Activated T-helper 1 cell treated with anti-CD3 and anti-CD28 coated beads, Interleukin-12 subunit alpha, Interleukin-12 subunit beta, Interleukin-2, Interleukin-4 antibody, amounts not matched to agents 30 ng/mL and 10 ng/mL and 1 ng/mL, durations not matched to agents 14 hours and 24 hours and 36 hours (primary cell): ENCODE measurements at places on chromosomes 1 and 21.

GRCh38 chr1:224745394-224745793 is 129.3 kb downstream of the CNIH3 start:
- no peak for DNase-seq

- DNase-seq: no peak
These were observed 37.2 kb downstream of the LRRC8C start for GRCh38 chr1:89670163-89670562.

- DNase-seq: no peak
These were observed 21.4 kb downstream of the CLIC6 start for GRCh38 chr21:34690041-34690792.

DNA sequence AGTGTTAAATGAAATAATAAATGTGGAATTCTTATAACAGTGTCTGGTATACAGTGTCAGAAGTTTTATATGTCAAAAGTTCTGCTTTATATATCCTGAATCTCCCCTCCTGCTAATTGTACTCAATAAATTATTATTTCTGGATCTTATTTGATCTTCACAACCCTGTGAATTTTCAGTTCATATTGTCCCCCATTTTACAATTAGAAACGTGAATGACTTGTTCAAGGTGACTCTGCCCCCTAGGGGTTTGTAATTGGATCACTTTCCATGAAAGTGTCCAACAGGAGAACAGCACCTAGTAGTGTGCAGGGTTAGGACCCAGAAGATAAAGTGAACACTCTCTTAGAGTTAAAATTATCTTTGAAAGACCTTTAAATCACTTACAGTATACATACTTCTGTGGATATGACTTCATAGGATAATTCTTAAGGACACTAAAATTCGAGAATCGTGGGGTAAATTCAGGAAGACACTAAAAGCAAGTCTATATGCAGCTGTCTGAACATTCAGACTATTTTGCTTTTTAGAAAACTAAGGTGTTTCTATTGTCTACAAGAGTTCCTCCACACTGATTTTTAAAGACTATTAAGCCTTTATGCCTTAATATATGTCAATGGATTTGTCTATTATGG is 4.5 kb upstream of the DDR2 start:
- no peak for DNase-seq

- DNase-seq: peak; percentile 56
These were observed 21.1 kb upstream of the CDC42 start for GRCh38 chr1:22031214-22031962.

DNA sequence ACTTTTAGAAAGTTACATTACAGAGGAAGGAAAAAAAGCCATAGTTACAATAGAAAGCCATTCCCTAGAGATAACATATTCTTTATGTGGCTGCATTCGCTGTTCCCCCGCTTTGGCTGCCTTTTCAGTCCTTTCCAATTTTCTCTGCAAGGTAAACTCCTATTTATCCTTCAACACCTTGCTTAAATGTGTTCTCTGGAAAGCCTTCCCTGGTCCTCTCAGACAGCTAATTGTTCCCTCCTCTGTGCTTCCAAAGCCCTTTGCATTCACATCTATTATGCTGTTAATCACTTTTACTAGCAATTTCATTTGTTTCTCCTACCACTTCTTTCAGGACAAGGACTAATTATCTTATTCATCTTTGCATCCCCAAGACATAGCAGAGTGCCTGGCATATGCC is 1.6 kb downstream of the PHC2 start:
- DNase-seq: no peak

GRCh38 chr1:161217831-161218230 is 2.7 kb downstream of the FCER1G start:
- no peak for DNase-seq

GRCh38 chr1:32754317-32755097 is 51.9 kb upstream of the SYNC start:
- DNase-seq: peak; percentile 21

GRCh38 chr1:202170726-202171125 is 10.3 kb upstream of the PTPN7 start:
- DNase-seq: no peak

DNA sequence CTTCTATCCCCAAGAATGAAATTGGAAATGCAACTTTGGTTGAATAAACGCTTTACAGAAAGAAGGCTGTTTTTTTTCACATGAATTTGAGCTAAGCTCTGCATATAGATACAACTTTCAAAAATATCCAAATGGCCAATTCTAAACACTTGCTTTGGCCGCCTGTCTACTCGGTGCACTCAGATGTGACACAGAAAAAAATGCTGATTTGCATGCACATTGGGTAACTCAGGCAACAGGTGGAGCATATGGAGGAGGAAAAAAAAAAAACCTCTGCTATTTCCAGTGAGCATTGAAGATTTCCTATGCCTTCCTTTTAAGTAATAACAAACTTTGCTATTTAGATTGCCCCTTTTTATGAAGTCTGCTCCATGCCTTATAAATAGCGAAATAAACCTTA is 262.5 kb downstream of the GRIK1 start:
- no peak for DNase-seq
